ENCODE measurements at places on chromosomes 7 and 10.

GRCh38 chr10:85641479-85642009 lies 725.1 kb downstream of the GRID1 start:
- no peak for DNase-seq

GRCh38 chr7:2659556-2660358 lies 28.0 kb downstream of the TTYH3 start:
- DNase-seq = no peak

- no peak for DNase-seq
These were observed 6.6 kb downstream of the FASTK start for GRCh38 chr7:151073990-151074389.

- no peak for DNase-seq
These were observed 25.6 kb upstream of the NPS start for GRCh38 chr10:127523476-127523875.

All from fibroblast of pulmonary artery (primary cell).